NCI-H1436 (cell line): ENCODE measurements at places on chromosomes 7 and 10.

GRCh38 chr7:46930366-46930765 lies 651.5 kb downstream of the TNS3 start:
- DNase-seq, result no peak

DNA sequence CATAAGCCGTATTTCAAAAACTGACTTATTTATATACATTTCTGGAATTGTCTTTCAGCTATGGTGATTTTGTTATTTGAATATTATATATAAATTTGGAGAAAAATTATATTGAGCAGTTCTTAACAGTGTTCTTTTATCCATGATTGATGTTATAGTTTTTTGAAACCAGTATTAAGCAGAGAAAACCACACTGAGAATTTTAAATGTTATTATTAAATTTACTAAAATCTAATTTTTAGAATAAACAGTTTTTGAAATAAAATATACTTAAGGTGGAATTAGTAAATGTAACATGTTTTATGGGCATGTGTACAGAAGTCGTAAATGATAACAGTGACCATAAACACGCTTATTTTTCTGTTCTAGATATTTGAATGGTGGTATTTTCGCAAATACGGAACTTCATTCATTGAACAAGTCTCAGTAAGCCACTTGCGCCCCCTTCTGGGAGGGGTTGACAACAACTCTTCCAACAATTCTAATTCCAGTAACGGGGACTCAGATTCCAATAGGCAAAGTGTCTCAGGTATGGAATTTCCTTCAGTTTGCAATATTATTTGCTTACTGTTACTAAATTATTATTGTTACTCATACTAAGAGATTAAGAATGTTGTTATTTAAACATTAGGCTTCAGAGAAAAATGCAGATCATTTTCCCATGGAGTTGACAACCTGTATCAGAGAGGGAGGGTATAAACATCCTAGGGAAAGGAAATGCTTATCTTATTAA lies 166.1 kb downstream of the ST7 start:
- DNase-seq, result peak; percentile 78

DNA sequence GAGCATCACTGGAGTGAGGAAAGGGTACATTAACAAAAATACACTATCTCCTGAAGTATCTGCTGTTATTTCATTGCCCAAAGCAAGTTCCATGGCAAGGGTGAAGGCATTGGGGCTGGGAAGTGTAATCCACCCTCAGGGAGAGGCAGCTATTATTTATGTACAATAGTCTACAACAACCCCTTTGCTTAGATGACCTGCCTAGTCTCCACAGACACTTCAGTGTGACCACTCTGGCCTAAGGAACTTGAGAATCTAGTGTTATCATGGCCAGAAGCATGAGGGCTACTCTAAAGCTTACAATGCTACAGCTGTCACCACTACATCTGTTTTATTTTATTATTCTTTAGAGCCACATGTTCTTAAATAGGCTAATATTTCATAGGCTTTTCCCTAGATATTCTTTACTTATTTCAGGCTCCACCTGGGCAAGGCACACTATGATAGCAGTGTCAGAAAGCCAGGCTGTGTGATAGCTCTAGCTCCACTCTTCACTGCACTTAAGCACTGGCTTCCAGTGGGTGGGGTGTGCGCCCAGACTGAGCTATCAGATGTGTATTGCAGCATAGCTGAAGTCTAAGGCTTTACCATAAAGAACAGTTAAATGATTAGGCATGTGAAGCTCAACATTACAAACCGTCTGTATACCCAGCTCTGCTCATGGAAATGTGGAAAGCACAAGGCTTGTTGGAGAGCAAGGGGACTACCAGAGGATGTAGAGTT lies 117.0 kb upstream of the CCDC6 start:
- DNase-seq, result no peak

DNA sequence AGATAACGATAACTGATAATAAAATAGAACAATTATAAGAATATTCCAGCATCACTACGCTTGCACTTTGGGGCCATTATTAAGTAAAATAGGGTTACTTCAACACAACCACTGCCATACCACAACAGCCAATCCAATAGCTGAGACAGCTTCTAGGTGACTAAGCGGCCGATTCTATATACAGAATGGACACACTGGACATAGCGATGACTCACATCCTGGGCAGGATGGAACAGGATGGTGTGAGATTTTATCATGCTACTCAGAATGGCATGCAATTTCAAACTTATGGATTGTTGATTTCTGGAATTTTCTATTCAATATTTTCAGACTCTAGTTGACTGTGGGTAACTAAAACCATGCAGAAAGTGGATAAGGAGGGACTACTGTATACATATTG lies 920.9 kb downstream of the LRMDA start:
- DNase-seq, result no peak

DNA sequence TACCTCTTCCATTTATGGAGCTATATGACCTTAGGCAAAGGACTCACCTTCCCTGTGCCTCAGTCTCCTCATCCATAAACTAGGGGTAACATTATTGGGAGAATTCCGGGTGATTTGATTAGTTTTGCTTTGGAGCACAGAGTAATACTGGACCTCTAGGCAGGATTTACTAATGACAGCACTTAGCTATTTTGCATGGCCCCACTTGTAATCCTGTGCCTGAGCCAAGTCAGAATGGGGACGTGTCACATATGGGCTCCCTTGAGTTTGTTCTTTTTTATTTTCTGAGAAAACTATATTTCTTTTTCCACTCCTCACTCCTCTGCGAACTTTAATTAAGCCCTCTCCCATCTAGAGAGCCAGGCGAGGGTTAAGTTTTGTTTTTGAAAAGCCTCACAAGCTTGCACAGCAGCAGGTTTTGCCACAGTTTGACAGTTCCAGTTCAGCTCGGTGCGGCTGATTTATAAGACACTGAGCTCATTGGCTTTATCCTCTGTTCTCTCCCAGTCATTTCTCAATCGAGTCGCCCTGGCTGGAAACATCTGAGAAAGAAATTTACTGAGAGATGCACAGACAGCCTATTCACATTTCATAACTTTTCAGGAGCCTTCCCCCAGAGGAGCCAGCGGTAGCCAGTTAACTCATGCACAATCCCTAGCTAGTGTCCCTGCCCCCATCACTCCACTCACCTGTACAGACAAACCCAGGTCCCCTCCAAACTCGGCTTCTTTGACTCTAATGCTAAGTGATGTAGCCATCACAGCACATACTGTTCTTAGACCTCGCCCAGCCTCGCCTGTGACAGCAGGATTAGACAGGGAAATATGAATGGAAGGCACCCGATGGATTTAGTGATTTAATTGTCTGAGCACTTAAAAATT lies 441.9 kb upstream of the NPVF start:
- no peak for DNase-seq

DNA sequence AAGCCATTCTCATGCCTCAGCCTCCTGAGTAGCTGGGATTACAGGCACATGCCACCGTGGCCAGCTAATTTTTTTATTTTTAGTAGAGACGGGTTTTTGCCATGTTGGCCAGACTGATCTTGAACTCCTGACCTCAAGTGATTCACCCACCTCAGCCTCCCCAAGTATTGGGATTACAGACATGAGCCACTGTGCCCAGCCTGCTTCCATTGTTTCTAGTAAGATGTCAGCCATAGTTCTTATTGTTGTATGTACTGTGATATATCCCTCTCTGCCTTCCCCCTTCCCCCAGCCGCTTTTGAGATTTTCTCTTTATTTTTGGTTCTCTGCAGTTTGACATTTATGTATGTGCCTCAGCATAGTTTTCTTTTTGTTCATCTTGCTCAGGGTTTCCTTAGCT lies 87.9 kb upstream of the KLF14 start:
- no peak for DNase-seq

GRCh38 chr10:103042908-103043307 lies 124.8 kb downstream of the CNNM2 start:
- no peak for DNase-seq

GRCh38 chr10:66521506-66521905 lies 404.3 kb upstream of the LRRTM3 start:
- no peak for DNase-seq

DNA sequence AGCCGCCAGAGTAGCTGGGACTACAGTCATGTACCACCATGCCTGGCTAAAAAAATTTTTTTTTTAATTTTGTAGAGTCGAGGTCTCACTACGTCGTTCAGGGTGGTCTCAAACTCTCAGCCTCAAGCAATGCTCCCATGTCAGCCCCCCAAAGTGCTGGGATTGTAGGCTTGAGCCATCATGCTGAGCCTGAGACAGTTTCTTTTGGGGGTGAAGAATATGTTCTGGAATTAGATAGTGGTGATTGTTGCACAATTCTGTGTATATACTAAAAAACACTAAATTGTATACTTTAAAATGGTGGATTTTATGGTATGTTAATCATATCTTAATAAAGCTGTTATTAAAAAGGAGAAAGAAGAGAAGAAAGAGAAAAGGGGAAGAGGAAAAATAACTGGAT lies 1.5 kb downstream of the CUZD1 start:
- DNase-seq, result no peak

GRCh38 chr7:120218712-120219111 lies 54.3 kb upstream of the KCND2 start:
- no peak for DNase-seq

GRCh38 chr10:130014263-130015074 lies 50.4 kb upstream of the EBF3 start:
- no peak for DNase-seq

DNA sequence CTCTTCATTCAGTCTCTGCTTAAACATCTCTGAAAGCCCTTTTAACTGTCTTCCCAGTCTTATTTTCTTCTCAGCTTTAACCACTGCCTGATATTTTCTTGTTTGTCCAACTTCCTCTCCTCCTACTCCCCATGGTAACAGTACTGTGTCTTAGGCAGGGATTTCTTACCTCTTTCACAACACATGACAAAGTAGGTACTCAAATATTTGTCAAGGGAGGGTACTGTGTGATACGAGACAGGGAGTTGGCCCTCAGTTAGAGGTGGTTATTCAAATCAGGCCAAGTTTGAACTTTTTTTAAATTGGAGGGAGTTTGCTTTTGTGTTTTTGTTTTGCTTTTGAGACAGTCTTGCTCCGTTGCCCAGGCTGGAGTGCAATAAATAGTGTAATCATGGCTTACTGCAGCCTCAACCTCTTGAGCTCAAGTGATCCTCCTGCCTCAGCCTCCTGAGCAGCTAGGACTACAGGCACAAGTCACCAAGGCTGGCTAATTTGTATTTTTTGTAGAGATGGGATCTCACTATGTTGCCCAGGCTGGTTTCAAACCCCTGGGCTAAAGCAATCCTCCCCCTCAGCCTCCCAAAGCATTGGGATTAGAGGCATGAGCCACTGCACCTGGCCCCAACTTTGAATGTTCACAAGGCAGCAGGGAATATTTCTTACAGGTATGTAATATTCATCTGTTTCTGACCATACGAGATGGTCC lies 2.5 kb upstream of the KPNA7 start:
- DNase-seq, result no peak
